ENCODE measurements at places on chromosomes 1 and 21.

DNA sequence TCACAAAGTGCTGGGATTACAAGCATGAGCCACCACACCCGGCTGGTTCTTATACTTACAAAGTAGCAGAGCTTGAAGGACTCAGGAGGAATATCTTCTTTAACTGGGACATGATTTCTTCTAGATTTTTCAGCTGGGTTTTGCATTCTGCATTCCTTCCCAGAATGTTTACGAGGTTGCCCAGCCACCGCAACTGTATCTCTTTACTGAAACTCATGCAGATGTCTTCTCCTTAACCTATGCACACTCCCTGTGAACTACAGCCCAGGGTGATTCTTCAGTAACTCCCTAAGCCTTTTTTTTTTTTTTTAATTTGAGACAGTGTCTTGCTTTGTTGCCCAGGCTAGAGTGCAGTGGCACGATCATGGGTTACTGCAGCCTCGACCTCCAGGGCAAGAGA lies 8.7 kb upstream of the DOP1B start:
- no peak for DNase-seq

DNA sequence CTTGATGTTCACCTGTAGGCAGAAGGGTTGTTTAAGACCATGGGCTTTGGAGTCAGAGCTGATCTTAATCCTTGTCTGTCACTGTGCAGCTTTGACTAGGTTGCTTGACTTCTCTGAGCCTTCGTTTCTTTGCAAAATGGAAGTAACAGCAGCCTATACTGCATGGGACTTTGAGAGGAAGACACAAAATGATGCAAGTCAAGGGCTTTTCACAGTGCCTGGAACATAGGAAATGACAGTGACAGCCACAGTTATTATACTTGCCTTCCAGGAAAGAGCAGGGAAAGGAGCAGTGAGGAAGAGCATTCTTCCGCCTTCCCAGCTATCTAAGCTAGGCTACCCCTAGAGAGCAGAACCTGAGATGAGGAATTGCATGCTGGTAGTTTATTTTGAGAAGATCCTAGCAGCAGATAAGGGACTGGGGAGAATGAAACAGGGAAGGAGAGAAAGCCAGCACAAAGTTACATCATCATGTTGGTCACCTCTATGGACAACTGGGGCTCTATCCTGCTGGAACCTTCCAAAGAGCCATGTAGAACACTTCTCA lies 3.1 kb downstream of the CSF3R start:
- no peak for DNase-seq

GRCh38 chr1:171794085-171794484 lies 12.6 kb downstream of the METTL13 start:
- no peak for DNase-seq

DNA sequence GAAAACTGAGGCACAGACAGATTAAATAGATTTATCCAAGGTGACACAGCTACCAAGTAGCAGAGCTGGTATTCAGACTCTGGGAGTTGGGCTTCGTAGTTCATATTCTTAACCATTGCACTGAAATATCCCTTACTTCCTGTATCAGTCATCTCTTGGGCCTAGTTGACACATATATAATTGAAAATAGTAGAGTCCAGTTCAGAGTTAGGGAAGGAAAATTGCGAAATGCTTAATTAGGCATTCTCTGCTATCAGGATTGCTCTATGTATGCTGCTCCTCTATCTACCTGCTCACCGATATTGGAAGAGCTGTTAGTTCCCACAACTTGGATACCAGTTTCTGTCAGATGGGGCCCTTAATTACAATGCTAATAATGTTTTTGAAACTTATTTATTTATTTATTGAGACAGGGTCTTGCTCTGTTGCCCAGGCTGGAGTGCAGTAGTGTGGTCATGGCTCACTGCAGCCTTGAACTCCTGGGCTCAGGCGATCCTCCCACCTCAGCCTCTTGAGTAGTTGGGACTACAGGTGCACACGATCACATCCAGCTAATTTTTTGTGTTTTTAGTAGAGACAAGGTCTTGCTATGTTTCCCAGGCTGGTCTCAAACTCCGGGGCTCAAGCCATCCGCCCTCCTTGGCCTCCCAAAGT lies 8.2 kb downstream of the RCOR3 start:
- no peak for DNase-seq

- DNase-seq: no peak
Observed at GRCh38 chr1:220153147-220153546, 59.2 kb downstream of the IARS2 start.

GRCh38 chr1:203592156-203592555 lies 34.5 kb upstream of the ATP2B4 start:
- DNase-seq: no peak

DNA sequence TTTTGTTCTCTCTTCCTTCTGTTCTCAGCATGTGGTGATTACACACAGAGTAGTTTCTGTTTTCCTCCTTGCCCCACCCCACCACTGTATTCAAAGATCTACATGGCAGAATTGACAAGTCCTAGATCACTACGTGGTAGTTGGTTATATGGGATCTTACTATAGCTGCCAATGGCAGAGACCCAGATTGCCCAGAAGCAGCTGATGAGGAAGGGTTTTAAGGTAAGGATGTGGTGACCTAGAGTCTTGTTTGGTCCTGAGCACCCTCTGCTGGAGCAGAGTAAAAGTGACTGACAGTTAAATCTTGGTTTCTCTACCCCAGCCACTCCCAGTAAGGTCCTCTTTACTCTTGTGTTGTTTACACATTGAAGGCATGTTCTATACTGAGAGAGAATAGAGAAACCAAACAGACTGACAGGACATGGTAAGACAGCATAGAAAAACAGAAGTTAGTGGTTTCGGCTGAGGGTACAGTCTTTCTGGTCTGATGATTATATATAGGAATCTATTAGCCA lies 22.8 kb upstream of the STRIP1 start:
- no peak for DNase-seq

DNA sequence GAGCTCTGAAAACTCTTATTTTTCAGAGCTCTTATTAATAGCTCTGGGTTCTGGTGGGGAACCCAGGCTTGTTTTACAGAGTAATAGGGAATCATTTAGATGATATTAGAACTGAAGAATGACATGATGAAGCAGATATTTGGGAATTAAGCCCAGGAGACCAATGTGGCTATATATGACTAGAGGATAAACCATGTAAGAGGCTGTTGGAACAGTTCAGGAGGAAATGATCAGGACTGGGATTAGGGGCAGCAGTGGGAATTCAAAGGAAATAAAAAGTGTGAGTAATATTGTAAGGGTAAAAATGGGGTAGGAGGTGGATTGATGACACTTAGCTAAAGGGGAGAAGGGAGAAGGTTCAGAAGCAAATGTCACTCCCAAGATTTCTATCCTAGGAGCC lies 58.6 kb downstream of the GIPC2 start:
- DNase-seq: no peak

DNA sequence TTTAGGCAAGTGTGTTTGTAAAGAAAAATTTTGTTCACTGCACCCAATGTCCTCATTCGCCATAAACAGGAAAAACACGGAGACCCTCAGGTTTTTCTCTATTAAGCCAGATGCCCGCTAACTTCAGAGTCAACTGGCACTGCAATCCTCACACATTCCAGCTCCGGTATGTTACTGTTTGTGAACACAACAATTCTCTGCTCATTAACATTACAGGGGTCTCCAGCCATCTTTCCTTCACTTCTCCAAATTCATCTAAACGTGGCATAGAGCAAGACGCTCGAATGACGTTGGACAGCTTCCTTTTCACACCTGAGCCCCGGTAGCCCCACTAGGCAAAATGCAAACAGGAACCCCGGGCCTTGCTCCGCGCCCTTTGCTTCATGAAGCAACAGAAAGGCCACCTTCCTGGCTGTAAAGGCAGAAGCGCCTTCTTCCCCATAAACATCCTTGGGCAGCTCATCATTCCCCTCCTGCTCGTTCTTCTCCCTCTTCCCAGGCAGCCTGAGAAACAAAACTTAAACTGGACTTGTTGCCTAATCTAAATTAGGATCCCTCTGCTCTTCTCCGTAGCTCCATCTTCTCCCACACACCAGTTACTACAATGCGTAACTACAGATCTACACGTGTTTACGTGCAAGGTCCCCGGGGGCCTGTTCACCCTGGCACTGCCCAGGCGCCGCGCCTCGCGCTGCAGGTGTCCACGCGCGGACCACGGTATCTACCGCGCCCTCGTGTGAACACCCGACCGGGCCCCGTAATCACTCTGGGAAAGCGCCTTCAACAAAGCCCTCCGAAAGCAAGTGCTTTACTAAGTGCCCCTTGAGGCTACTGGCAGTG lies 1.2 kb downstream of the LBR start:
- DNase-seq: no peak

DNA sequence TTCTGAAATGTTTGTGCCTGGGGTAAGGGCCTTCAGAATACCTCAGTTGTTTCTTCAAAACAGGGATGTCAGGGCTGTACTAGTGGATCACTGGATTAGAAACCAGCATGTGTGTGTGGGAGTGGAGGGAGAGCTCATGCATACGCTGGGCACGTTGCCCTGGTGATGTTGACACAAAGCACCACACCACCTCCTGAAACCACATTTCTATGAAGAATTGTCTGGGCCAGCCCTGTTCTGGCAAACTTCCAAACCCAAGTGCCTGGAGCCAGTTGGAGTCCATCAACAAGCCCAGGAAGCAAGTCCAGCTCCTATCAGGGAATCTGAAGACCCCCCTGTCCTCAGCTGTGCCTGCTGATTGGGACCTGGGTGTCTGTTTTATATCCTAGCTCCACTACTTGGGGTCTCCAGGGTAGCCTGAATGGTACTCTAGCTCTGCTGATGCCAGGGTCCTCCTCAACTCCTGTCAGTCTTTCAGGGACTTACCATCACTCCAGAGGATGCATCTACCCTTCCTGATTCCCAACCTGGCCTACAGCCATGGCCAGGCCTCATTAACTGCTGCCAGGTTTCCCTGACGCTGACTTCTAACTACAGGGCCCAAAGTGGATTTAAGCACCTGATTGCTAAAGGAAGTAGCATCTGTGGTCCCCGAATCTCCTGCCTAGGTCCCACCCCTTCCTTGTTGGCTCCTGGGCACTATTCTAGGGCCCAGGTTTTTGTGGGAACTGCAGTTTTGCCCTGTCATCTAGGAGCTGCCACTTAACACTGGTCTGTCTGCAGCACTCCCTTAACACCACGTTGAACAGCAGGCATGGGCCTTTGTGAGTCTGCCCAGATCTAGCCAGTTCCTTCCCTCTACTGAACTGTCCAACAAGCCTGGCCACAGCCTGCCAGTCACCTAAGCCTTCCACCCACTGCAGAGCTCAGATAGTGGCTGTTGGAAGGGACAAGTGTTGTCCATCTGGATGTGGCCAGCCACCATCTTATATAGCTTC lies 45.5 kb downstream of the LPAR3 start:
- DNase-seq: no peak

DNA sequence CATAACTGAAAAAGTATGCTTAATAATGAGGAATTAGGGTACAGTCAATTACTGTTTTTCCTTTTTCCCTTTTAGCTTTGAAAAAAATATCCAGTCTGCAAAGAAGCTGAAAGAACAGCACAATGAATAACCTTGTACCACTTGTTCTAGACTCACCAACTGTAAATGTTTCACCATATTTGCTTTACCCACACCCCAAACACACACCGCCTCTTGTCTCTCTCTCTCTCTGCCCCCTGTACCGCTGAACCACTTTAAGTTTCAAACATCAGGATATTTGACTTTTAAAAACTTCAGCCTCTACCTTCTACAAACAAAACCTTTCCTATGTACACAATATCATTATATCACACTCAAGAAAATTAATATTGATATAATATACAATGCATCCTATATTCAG lies 197.1 kb downstream of the COP1 start:
- no peak for DNase-seq

DNA sequence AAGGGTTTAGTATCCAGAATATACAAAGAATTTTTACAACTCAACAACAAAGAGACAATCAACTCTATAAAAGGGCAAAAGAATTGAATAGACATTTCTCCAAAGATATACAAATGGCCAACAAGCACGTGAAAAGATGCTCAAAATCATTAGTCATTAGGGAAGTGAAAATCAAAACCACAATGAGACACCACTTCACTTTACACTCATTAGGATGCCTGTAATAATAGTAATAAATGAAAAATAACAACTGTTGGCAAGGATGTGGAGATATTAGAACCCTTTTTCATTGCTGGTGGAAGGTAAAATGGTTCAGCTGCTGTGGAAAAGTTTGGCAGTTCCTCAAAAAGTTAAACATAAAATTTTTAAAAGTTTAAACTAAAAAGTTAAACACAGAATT lies 7.0 kb upstream of the ABCD3 start:
- DNase-seq: no peak

DNA sequence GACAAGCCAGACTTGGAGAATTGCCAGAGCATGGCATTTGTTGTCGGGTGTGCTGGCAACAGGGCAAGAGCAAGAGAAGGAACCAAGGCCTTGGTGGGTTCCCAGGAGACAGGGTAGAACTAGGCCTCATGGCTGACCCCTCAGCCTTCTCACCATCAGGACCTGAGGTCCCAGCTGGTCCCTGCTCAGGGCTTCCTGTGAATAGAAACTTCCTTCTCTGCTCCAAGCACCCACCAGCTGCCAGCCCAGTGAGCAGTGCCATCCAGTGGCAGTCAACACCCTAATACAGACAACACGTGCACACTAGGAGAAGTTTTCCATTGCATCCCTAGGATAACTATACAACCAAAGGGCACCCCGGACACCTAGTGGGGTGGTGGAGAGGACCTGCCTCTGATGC lies 22.8 kb downstream of the S100A6 start:
- no peak for DNase-seq

GRCh38 chr1:211469938-211470529 lies 21.9 kb downstream of the RD3 start:
- DNase-seq: no peak

GRCh38 chr1:209219791-209220524 lies 363.6 kb upstream of the CAMK1G start:
- no peak for DNase-seq

DNA sequence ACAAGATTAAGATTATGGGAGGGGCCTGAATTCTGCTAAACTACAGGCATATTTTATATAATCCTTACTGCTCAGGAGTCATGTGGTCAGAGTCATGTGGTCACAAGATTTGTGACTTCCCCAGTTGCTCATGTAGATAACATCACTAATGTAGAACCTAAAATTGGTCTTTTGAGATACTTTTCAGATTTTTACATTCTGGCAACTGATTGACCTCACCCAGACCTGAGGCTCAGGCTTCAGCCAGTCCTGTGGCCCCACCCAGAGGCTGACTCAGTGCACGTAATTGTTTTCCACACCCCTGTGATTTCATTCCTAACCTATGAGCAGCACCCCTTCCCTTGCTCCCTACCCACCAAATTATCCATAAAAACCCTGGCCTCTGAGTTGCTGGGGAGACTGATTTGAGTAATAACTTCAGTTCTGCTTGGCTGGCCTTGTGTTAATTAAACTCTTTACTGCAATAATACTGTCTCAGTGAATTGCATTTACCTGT lies 41.7 kb upstream of the ZNF326 start:
- no peak for DNase-seq

Measured in chondrocyte (in vitro differentiated cells).